ENCODE measurements at places on chromosomes 4 and X.

GRCh38 chrX:10106806-10107205 lies 50.0 kb upstream of the CLCN4 start:
- no peak for DNase-seq

- peak; percentile 75 for DNase-seq
These were observed 62.3 kb upstream of the RELL1 start for GRCh38 chr4:37748485-37748884.

DNA sequence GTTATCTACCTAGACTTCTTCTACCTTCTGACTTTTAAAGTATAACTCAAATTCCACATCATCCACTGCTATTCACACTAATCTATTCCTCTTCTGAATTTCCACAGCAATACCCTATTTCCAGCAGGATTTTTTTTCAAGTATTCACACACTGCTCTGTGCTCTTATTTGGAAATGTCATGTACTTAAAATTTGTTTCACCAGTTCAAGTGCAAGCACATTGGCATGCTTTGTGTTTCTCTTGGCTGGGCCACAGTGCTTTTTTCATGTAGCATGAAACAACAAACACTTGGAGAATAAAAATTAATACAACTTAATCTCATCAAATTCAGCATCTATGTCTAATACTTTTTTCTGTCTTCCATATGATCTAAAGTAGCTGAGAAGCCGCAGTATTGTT lies 161.8 kb upstream of the PCDH18 start:
- no peak for DNase-seq

- no peak for DNase-seq
These were observed 12.2 kb downstream of the MGAT4D start for GRCh38 chr4:140485939-140486338.

DNA sequence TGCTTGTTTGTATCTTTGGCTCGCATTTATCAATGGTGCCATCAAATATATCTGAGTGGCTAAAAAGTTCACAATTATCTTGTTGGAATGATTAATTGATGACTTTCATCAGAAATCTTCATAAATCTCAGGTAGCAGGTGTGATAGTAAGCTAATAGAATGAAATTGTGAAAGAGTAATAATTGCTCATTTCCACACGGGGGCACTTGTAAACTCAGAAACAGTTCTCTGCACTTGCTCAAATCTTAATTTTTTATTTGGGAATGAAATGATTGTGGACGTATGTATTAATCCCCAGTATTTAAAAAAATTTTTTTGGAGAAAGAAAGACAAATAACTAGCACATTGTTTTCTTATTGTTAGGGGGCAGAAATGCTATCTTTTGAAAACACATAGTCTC lies 132.8 kb downstream of the DTHD1 start:
- peak; percentile 9 for DNase-seq

DNA sequence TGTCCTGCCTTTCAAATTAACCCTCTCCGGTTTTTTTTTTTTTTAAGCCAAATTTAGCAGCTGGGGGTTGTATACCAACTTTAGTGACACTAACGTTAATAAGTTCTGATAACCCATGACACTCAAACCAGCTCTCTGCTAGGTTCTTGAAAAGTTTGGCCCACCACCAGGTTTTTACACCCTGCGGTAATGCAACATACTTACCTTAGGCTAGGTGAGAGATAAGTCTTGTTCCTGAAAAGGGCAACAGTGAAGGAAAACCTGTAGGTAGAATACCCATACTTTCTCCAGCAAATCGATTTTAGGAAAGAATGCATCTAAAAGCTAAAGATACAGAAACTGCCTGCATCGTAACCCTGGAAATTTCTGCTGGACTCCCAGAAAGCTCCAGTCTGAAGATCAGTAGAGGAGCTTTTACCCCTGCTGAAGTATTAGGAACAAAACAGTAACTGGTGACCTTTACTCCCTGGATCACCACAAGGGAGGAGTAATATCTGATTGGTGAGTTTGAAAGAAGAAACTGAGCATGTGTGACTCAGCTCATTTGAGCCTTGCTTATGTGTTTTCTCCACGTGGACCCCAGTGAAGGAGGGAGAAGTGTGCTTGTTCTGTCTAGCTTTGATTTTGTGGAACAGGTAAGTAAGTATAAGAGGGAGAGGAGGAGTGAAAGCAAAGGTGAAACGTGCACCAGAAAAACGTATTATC lies 34.4 kb upstream of the COX18 start:
- no peak for DNase-seq

DNA sequence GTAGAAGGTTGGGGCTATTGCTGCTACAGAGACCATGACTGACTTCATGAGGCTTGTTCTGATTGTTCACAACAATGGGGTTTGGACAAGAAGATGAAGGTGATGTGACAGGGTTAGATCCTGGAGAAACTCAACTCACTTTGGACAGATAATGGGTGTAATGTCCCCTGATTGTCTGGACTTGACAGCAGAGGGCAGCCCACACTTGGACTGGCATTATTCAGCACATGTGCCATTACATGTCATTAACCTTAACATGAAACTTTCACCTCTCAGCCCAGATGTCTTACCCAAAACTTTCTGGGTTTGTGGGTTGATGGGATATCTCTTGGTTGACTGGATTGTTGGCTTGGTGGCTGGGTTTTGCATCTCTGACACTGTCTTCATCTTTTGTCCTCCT lies 101.5 kb downstream of the MXRA5 start:
- DNase-seq = peak; percentile 4

DNA sequence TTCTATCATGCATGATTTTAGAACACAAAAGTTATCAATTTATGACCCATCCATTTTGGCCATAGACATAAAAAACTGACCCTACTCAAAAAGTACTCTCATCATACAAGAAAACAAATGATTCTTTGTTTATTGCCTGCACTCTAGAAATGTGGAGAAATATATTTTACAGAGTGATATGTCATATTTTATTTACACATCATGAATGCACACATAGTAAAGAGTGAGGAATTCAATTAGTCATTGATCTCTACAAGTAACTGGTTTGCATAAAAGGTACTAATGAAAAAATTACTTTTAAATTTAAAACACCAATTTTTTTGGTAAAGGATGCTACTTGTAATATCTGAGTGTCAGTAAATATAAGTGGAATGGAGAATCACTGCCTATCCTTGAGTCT lies 242.5 kb upstream of the FAT4 start:
- no peak for DNase-seq

DNA sequence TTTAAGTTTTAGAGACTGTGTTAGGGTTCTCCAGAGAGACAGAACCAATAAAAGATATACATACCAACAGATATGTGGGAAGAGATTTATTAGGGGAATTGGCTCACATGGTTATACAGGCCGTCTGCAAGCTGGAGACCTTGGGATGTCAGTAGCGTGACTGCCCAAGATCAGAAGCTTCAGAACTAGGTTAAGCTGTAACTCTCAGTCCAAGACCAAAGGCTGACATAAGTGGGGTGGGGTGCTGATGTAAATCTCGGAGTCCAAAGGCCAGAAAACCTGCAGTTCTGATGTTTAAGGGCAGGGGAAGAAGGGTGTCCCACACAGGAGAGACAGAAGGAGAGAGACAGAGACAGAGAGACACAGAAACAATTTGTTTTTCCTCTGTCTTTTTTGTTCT lies 10.5 kb downstream of the CLDN34 start:
- no peak for DNase-seq

GRCh38 chr4:177239477-177239876 lies 70.2 kb upstream of the NEIL3 start:
- DNase-seq = no peak

- peak; percentile 70 for DNase-seq
These were observed 60.8 kb downstream of the USP9X start for GRCh38 chrX:41145920-41146608.

- DNase-seq = no peak
These were observed 2.0 kb upstream of the ZDHHC9 start for GRCh38 chrX:129845616-129846190.

DNA sequence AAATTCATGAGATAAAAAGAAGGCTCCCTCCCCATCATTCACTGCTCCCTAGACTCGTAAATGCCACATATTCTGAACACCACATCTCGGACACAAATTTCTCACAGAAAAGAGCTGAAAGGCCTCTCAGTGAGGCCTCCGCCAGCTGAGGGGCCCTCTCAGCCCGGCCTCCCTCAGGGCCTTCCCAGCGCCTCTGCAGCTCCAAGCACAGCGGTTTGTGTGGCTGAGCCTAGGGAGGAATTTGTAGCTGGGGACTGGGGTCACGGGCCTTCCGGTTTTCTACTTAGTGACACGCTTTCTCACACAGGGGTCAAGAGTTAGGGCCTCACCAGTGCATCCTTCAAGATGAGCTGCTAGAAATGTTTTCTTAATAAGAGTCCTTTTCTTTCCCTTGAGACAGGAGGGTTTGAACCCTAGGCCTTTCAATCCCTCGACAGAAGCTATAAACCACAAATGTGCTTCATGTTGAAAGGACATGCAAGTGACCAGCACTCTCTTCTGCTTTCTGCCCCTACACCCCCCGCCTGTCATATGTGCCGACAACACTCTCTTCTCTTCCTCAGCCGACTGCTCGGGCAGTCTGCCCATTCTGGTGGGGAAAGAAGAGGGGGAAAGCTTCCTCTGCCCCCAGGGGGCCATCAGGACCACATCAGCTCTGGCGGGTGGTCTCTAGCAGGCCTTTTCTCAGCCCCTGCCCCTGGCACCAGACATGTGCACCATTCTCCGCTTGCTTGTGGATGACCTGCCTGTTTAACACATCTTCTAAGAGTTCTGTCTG lies 104.9 kb downstream of the CHIC2 start:
- DNase-seq = no peak

GRCh38 chr4:42327323-42327722 lies 70.0 kb upstream of the SHISA3 start:
- no peak for DNase-seq

DNA sequence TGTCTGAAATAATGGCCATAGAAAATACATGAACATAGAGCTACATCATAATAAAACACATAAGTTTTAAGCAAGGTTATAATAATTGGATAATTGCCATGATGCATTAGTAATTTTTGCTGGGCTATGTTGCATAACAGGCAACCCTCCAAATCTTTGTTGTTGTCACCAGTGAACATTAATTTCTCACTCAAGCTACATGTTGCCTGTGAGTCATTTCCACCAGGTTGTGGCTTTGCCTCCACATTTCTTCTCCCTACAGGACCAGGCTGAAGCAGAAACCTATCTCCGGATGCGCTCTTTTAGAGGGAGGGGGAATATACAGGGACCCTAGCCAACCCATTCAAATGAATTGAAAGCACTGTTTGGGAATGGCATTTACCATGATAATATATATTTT lies 347.7 kb downstream of the GABRG1 start:
- peak; percentile 25 for DNase-seq

DNA sequence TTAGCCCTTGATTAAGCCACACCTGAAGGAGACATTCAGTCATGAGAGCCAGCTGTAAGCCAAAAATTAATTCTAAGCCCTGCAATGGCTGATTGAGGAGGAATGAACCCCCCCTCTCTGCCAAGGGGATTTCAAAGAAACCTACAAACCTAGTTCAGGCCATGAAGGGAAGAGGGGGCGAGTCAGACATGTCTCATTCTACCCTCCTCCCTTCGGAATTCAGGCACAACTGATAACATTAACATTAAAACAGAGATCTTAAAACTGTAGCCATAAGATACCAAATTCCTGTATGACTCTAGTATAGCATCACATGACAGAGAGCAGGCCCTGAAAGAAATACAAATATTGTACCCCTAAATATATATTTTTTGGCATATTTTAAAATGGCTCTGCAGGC lies 40.4 kb upstream of the AFAP1 start:
- DNase-seq = no peak

DNA sequence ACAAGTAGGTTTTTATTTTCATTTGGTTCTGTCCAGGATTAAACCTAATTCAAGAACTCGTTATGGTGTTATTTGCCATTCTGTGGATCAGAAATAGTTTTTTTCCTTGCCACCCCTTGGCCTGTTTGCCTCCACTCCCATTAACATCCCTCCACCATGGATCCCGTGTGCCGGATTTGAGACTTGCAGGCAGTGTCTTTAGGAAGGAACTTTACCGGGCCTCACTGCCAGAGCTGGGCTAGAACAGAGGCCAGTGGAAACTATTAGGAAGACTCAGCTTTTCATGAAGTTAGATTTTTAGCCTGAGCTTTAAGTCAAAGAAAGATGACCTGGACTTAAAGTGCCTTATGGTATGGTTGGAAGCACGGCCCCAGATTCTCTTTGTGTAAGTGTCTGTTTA lies 2.4 kb downstream of the KLHL2 start:
- no peak for DNase-seq

- no peak for DNase-seq
These were observed 733.7 kb upstream of the CT83 start for GRCh38 chrX:117196481-117196880.

GRCh38 chr4:107034996-107035818 lies 906 bp downstream of the DKK2 start:
- DNase-seq = peak; percentile 55

GRCh38 chr4:139704915-139705485 lies 39.4 kb downstream of the MGST2 start:
- no peak for DNase-seq

GRCh38 chr4:154329268-154329868 lies 162.2 kb downstream of the DCHS2 start:
- peak; percentile 62 for DNase-seq

- no peak for DNase-seq
These were observed 55.4 kb upstream of the TLR3 start for GRCh38 chr4:186013419-186014186.

DNA sequence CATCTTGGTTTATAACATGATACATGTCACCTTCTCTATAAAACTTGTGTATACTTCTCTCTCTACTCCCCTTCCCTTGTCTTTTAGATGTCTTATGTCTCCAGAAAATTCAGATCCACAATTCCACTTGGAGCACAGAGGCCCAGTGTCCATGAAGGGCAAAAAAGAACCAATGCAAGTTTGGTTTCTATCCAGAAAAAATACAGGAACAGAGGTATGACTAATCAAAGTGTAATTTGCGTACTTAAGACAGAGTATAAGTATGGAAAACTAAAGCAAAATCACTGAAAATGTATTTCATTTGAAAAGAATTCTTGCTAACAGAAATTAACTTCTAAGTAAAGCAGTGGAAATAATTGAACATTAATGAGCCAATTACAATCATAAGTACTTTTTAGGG lies 46.2 kb downstream of the GUCY1B1 start:
- no peak for DNase-seq

DNA sequence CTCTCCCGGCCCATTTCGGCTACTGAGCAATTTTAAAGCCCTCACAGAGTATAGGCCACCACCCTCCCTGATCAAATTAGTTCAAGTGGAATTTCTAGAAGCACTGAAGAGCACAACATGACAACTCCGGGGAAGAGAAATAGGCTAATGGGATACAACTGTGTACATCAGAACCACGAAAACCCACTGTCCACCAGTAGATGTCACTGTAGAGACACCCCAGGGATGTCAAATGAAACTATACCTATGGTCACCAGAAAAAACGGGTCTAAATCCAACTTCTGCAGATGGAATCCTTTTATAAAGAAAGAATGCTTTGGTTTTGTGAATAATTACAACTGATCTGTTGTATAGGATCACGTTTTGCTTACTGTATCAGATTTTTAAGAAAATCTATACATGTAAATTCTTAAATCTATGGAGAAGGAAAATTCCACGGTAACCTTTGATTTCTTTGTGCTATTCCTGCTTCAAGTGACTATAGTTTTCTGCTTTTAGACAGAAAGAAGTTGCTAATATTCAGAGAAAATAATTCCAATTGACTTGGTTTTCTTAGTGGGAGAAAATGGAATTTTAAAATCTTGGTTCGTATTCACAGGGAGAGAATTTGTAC lies 29.5 kb upstream of the MAP3K15 start:
- peak; percentile 28 for DNase-seq

GRCh38 chr4:151014521-151015458 lies at the start of gene LRBA:
LRBA (minus strand) TSS chr4:151015284; CDS start chr4:151014642, 642 bp downstream.
- DNase-seq = peak; percentile 76

GRCh38 chrX:20147561-20147960 lies 5.9 kb upstream of the EIF1AX start:
- no peak for DNase-seq

GRCh38 chr4:117376692-117377091 lies 291.3 kb upstream of the TRAM1L1 start:
- no peak for DNase-seq
